ENCODE measurements at places on chromosomes 3 and 15.

- no peak for DNase-seq
Measured at GRCh38 chr3:159252772-159253384, 451.0 kb downstream of the MFSD1 start.

- DNase-seq: no peak
Measured at GRCh38 chr3:130527426-130527825, 10.4 kb downstream of the COL6A6 start.

- DNase-seq: no peak
Measured at GRCh38 chr3:69108811-69109210, 13.6 kb downstream of the LMOD3 start.

GRCh38 chr3:134754768-134755559 is 40.1 kb upstream of the EPHB1 start:
- peak; percentile 8 for DNase-seq

DNA sequence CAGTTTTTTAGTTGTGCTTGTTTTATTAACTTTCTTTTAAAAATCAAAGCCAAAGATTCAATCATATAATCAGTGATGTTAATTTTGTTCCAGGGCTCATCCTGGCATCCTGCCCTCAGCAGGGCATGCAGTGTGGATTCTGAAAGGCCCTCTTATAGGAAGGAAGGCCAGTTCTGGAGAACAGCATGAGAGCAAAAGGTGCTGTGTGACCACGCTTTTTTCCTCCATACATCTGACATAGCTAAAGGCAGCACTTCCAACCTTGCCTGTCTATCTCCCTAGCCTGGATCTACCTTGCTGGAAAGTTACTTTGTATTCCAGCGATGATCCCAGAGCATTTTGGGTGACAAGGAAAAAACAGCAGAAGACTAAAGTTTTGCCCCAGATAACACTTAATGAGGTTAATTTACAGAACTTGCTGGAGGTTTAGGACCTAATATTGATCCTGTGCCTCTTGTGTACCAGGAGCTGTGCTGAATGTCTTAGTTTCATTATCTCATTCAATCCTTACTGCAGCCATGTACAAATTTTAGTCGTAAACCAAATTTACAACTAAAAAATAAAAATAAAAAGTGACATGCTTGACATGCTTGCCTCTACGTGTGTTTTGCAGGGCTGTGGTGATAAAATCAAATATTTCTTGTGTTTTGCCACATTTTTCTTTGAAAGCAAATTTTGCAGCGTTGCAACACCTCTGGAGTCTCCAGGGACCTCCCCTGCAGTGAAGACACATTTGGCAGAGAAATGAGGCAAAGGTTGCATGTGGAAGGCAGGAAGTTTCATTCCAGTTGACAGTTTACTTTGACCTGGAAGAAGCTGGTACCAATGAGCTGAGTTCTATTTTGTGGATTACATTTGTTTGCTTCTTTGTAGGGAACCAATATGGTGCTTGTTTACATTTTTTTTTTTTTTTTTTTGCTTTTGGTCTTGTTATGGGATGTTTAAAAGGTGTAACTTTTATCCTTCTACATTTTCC is 13.2 kb downstream of the IL1RAP start:
- DNase-seq: no peak

DNA sequence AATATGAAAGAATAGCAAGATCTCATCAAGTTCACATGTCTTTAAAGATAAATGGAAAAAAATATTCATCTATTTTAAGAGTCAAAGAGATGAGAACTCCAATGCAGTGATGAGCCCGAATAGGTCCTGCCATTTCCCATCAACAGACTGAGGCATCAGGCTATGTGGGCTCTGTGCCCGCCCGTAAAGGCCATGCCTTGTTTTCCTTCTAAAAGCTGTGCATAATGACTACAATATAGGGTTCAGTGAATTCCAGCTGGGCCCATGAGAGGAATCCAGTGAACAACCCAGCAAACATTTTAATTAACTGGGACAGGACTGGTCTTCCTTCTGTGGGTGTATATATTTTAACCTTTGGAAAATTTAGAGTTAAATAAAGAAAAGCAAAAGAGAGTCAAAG is 44.6 kb downstream of the RASGRP1 start:
- no peak for DNase-seq

GRCh38 chr15:26518885-26519284 is 254.0 kb downstream of the GABRB3 start:
- DNase-seq: no peak

GRCh38 chr3:46471371-46471914 is 6.7 kb upstream of the LTF start:
- no peak for DNase-seq

- DNase-seq: no peak
Measured at GRCh38 chr3:107028086-107028485, 349.2 kb upstream of the CCDC54 start.

DNA sequence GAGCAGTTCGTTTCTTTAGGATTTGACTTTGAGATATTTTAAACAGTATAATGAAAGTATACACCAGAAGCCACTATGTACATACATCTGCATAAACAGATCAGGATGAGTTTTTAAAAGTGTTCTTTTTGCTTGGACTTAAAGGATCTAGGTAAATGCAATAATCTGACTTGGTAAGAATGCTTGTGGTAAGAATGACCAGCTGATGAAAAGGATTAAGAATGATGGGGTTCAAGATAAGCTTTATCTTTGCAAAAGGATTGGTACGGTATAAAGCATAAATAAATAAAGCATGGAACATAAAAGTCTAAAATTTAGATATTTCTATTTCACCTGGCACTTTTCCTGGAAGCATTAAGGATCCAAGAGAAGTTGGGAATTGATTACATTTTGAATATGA is 9.8 kb upstream of the MME start:
- DNase-seq: no peak

DNA sequence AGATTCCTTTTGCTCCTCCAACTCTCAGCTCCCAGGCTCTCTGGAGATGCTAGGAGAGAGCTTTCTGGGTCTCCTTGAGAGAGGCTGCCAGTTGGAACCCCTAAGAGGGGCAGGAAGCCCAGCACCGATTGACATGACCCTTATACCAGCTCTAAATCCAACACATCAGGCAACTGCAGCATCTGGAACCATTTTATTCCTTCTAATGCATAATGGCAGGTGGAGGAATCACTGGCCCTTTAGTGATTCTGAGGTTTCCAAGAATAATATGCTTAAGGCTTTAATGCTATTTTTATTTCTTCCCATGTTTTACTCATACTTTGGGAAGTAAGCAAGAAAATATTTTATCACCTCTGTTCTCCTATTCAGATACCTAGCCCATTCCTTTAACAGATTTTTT is 60.3 kb upstream of the TEX264 start:
- DNase-seq: no peak

DNA sequence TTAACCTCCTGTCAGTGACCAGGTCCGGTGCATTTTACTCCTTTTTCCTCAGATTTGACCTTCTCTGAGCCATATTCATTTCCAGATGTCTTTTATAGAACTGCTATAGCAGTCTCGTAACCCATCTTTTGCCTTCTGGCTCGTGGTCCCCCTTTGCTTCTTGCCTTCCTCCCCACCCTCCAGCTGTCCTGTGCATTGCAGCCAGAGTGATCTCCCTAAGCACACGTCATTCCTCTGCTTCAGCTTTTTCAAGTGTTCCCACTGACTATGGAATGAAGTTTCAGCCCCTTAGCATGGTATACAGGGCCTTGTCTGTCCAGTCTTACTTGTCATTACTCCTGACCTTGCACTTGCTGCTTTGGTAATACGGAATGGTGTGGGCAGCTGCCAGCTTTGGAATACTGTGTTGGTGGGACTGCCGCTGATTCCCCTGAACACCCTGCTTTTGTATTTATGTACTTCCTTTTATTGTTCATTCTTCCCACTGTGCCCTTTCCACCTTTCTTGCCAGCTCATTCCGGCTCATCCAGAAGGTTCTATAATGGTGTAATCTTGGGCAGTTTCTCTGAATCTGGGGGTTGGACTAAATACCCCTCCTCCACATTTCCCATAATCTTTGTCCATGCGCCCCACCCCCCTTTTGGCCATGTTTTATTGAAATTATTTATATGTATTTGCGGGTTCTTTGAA is 38.9 kb downstream of the SLC25A26 start:
- no peak for DNase-seq

GRCh38 chr3:170397685-170398084 is 21.0 kb upstream of the CLDN11 start:
- DNase-seq: no peak

DNA sequence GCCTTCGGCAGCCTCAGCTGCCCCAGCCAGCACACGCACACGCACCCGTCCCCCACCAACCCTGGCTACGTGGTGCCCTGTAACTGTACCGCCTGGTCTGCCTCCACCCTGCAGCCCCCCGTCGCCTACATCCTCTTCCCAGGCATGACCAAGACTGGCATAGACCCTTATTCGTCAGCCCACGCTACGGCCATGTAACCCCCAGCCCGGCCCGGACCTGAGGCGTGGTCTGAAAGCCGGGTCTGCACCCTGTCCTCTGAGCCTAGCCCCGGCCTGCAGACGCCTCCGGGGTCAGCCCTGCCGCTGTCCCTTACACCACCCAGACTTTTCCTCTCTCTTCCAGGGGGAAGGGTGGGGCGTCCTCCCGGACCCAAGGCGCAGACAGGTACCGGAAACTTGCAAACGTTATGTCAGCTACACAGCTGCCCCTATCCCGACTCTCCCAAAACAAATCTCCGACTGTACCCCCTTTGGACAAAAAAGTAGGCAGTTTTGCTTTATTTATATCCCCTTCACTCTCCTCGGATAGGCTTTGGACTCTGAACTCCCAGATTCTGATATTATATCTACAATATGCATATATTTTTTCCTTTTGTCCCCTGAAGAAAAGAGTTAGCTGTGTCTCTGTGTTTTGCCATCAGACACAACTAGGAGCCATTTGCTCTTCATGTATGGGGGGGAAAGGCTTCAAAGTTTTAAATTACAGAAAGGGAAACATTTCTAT is 1.4 kb downstream of the SOX14 start:
- DNase-seq: no peak

GRCh38 chr3:56157693-56158362 is 310.4 kb downstream of the ERC2 start:
- no peak for DNase-seq

DNA sequence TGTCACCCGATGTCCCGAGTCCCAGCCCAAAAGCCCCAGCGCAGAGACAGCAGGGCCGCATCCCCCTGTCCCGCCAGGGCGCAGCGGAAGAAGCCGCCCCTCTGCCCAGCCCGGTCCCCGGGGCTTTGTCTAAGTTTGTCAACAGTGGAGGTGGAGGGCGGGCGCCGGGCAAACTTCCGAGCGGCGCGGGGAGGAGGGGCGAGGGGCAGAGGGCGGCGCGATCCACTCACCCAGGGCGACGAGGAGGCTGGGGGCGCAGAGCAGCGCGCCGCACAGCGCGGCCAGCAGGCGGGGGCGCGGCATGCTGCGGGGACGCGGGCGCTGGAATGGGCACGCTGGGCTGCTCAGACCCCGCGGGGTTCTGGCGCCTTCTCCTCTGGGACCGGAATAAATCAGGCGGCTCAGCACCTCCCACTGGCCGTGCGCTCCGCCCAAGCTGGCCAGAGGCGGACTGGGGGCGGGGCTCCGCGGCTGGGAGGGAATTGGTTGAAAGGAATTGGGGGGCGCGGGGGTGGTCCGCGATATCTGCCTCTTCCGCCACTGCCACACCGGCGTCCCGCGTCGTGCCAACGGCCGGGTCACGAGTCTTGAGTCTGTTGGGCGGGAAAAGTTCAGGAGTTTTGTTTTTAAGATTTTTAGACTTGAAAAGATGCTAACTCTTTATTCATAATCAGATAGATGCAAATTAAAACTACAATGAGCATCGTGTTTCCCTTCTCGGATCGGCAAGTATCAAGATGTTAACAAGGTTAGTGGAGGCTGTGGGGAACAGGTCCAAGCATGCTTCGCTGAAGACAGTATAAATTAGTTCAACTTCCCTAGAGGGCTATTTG is at the start of gene MFGE8:
Gene MFGE8 (minus strand): TSS at position 363 of the 833 bp plus-strand sequence. CDS start 60 bp downstream, at position 303.
- peak; percentile 70 for DNase-seq

GRCh38 chr3:5278666-5279065 is 91.2 kb downstream of the EDEM1 start:
- no peak for DNase-seq

DNA sequence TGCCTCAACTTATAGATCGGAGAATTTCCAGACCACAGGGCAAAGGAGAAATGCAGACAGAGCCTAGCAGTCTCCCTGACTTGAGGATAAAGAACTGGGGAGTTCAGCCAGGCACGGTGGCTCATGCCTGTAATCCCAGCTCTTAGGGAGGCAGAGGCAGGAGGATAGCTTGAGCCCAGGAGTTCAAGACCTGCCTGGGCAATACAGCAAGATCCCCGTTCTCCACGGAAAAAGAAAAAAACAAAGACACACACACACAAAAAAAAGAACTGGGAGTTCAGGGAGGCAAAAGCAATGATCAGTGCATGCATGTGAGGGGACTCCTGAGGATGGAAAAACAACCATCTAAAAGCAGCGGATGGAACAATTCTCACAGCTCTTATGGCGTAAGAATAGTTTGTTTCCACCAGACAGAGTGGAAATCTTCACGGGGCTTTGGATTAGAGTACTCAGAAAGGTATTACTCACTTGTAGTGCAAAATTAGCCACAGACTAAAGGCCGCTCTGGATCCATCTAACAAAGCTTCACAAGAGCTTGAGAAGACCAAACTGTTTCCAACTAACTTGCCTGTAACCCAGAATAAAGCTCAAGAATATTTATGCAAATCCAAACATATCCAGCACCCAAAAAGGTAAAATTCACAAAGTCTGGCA is 16.3 kb downstream of the SEC11A start:
- DNase-seq: no peak

DNA sequence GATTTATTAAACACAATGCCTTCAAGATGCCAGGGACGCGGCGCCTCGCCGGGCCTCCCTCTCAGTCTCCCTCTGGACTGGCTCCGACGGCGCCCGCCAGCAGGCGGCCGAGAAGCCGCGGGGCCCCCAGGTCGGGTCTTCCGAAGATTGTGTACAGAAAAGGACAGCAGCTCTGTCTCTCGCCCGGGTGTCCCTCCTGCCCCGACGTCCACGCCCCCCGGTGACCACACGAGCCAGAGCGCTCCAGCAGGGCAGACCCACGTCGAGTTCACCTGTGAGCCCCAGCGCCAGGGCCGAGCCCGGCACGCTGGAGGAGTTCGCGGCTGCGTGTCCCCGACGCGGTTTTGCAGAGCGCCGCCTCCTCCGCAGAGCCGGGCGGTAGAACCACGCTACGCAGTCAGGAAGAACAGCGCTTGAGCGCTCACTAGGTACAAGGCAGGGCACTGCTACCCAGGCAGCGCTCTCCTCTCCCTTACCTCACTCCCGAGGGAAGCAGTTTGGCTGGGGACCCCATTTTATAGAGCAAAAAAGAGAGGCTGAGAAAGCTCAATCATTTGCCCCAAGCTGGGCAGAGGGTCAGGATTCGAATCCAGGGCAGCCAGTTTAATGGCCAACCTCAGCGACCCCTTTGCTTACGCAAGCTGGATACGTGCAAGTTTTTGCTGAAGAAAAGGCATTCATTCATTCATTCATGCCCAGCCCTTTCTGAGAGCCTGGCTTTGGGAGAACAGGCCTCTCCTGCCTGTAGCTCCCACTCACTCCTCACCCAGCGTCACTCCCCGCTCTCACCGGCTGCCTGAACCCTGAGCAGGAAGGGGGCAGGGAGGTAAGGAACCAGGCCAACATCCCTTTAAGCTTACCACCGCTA is 3.0 kb upstream of the TLE3 start:
- DNase-seq: peak; percentile 76

DNA sequence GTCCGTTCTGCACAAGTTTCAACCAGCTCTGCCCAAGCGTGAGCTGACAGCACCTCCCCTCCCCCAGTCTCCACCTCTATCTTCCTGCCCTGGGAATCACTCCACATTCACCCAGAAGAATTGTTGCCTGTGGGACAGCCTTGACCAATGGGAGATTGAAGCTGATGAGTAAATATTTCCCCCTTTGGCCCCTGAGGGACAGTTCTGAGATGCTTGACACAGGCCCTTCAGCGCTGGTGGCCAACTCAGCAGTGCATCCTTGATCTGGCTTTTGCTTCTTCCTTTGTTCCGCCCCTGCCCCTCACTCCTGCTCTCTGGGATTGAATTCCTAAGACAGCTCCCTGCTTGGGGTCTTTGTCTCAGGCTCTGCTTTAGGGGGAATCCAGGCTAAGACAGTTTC is 13.1 kb upstream of the SKIC8 start:
- no peak for DNase-seq

Measured in CD4-positive, alpha-beta T cell treated with Interleukin-12 subunit alpha and Interleukin-12 subunit beta, for 1 hour (primary cell).